ENCODE measurements at places on chromosomes 1 and 21.
A peak's percentile ranks its signal among the peaks of the same experiment; 100 is the strongest.

GRCh38 chr21:33168886-33169285 is 60.9 kb upstream of the IFNAR2 start:
- no peak for DNase-seq

DNA sequence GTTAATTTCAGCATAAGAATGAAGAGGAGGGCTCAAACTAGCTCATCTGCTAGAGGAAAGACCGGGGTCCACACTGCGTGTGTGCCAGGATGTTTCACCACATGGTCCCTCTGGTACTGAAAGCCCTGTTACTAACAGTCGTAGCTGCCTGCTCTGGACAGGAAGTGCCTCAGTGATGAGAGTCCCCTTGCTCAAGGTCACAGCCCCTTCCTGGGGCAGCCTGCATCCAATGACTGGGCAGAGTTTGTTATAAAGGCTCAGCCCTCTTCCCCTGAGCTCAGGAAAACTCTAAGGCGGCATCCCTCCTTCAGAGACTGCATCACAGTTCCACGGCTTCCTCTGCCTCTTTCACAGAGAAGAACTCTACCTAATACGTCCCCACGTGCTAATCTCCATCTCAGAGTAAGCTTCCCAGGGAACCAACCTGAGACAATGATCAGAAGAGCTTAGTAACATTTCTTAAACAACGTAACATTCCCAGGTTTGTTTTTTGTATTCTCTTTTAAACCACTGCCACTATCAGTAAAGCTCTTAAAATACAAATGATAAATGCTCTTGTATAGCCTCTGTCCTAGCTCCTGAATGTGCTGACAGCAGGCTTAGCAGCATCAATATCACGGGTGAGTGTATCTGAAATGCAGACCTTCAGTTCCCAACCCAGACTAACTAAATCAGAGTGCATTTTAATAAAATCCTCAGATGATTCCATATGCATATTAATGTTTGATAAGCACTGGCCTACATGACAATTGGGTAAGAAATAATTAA is 38.0 kb upstream of the ATP1A1 start:
- DNase-seq = no peak

- no peak for DNase-seq
Observed at GRCh38 chr1:88784551-88784950, 100.5 kb downstream of the PKN2 start.

DNA sequence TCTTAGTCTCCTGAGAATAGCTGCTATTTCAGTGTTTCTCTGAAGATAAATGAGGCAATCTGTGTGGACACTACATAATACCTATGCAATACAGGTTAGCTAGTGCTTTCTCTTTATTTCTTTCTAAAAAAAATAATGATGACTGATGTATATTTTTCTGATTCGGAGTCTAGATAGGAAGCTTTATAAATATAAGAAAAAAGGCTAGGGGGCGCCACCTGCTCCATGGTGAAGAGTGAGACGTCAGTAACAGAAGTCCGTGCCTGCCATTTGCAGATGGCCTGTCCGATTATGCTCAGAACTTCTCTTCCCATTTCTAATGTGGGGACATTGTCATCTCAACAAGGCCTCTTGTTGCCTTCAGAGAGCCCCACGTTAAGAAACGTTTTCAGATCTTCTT is 26.4 kb downstream of the QSOX1 start:
- DNase-seq = no peak

DNA sequence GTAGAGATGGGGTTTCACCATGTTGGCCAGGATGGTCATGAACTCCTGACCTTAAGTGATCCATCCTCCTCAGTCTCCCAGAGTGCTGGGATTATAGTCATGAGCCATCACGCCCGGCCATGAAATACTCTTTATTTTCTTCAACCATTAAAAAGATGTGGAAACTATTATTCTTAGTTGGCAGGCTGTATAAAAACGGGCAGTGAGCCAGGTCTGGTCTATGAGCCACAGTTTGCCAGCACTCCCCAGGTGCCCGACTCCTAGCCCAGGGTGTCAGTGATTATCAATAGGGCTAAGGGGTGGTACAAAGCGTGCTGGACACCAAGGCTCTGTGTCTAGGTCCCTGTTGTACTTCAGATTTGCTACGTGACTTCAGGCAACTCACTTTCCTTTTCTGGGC is 3.7 kb upstream of the TMEM61 start:
- DNase-seq = no peak

GRCh38 chr1:223011505-223011856 is 131.6 kb downstream of the TLR5 start:
- no peak for DNase-seq

- no peak for DNase-seq
Observed at GRCh38 chr1:93221913-93222312, 41.4 kb downstream of the CCDC18 start.

DNA sequence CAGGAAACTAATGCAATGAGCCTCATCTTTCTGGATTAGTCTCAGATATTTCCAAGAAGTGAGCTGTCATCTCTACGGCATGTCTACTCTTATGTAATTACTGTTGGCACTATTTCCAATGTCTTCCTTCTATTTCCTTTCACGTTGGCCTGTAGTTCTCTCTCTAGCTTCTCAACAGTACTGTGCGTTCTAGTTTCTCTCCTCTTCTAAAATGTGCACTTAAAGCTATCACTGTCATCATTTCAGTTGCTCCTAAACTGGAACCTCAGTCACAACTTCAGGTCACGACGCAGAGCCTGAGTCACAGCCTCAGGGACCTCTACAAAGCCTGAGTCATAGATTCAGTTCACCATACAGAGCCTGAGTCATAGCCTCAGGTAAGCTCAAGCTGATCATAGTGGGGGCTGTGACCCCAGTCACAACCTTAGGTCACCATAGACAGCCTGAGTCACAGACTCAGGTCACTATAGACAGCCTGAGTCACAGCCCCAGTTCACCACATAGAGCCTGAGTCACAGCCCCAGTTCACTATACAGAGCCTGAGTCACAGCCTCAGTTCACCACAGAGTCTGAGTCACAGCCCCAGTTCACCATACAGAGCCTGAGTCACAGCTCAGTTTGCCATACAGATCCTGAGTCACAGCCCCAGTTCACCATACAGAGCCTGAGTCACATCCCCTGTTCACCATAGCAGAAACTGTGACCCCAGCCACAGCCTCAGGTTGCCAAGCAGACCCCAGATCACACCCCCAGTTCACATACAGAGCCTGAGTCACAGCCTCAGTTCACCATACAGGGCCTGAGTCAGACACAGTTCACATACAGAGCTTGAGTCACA is 13.0 kb downstream of the WNT9A start:
- no peak for DNase-seq

GRCh38 chr1:201094832-201095231 is 17.4 kb downstream of the CACNA1S start:
- no peak for DNase-seq

- DNase-seq = no peak
Observed at GRCh38 chr1:31776516-31776915, 12.4 kb upstream of the ADGRB2 start.

DNA sequence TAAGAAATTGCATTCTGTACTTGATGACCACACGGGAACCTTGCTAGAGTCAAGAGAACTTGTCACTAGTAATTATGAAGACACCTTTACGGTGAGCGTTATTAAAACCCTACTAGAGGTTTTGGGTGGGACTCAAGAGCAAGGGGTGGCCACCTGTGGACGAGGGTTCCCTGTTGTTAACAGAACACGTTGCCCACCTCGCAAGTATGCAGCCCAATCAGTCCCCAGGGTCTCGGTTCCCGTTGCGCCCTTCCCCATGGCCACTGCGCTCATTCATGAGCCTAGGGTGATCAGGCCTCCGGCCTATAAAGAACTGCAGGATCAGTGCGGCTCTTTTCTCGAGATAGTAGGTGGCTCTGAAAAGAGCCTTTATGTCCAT is 30.2 kb upstream of the RNF187 start:
- no peak for DNase-seq

DNA sequence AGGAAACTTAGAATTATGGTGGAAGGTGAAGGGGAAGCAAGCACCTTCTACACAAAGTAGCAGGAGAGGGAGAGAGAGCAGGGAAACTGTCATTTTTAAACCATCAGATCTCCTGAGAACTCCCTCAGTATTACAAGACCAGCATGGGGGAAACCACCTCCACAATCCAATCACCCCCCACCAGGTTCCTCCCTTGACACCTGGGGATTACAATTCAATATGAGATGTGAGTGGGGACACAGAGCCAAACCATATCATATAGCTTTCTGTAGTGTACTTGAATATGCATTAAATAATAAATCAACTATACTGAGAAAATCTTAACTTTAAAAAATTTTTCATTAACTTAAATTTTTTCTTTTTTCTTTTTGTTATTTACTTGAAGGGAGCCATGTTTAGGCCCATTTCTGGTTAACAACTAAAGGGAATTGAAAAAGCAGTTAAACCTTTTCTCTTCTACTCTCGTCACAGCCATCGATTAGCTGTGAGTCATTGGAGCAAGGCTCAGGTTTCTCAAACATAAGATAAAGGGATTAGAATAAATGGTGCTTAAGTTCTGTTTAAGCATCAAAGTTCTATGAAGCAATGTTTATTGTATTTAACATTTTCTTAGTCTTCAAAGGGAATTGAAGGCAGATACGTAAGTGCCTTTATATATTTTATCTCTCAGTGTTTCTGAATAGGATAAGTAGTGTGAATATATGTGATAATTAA is 72.2 kb upstream of the DPT start:
- DNase-seq = no peak

- DNase-seq = no peak
Observed at GRCh38 chr1:220363196-220363837, 91.1 kb upstream of the RAB3GAP2 start.

DNA sequence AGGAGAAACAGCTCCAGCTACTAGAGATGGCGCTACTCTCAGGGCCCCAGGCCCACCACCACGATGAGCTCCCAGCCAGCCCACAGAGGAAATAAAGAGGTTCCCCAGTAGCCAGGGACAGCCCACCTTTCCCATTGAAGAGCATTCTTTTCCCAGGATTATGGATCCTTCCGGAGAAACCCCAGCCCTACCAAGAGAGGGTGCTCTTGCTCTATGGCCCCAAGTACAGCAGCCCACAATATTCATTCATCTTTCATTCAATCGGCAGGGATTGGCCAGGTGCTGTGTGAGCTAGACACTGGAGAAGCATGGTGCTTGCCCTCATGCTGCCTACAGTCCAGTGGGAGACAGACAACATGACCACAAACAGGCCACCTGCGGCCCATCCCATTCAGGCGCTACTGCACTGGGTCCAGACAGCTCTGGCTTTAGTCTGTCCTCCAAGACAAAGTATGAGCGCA is 29.9 kb downstream of the PMVK start:
- peak; percentile 25 for DNase-seq

- no peak for DNase-seq
Observed at GRCh38 chr21:43954896-43955295, 57.2 kb upstream of the TRAPPC10 start.

GRCh38 chr21:18318156-18318555 is 73.5 kb downstream of the CHODL start:
- no peak for DNase-seq

DNA sequence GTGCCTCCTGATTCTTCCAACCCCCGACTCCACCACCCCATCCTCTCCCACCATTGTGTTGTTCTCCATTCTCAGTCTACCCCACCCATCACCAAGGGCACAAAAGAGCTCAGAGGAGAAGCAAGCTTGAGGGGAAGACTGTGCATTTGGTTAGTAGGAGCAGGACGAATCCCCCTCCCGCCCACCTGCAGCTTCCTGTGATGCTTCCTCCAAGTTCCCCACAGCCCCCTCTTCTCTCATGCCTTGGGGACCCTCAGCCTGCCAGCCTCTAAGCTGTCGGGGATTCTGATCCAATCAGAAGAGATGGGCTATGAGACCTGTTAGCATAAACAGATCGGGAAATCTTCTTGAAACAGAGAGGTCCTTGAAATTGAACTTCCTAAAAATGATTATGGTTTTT is 22.2 kb upstream of the CAPZB start:
- no peak for DNase-seq

DNA sequence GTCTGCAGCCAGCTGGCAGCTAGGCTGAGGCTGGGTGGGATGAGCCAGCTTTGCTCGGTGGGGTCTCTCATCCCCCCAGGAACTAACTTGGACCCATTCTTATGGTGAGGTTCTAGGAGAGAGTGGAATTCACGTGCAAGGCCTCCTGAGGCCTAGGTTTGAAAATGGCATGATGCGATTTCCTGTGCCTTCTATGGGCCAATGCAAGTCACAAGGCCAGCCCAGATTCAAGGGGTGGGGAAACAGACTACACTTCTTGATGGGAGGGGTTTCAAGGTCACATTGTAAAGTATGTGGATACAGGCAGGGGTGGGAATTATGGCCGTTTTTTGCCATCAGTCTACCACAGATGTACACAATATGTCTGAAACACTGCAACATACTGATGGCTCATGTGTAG is 48.3 kb downstream of the HTR6 start:
- no peak for DNase-seq

DNA sequence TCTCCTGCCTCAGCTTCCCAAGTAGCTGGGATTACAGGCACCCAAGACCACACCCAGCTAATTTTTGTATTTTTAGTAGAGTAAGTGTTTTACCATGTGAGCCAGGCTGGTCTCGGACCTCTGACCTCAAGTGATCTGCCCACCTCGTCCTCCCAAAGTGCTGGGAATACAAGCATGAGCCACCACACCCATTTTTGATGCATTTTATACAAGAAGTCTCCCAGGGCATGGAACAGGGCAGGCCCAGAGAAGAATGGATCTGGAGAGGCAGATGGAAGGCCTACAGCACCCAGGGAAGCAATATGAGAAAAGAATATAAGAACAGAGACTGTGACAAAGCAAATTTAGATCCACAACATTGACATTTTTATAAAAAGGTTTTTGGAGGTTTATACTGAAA is 18.8 kb upstream of the IFNAR1 start:
- no peak for DNase-seq

- DNase-seq = no peak
Observed at GRCh38 chr1:206082831-206083695, 30.1 kb downstream of the RHEX start.

DNA sequence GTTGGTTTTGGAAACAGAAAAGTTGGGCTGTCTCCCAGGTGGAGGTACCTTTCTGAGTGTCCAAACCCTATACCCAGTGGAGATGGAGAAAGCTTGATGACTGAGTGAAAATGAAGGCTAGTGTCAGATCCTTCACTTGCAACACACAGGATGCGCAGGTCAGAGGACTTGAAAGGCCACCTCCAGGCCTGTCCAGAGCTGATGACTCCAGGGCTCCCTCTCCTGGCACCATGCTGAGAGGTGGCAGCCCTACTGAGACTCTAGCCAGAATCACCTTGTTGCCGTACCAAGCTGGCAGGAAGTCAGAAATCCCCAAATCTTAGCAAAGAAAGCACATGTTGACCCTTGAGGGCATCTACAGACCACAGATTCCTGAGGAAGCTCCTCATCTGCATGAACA is 16.4 kb downstream of the KNCN start:
- DNase-seq = peak; percentile 42

Measured in transverse colon (tissue), 4 donors.